ENCODE measurements at places on chromosomes 12 and 14.

GRCh38 chr14:99252940-99253868 lies 18.8 kb downstream of the BCL11B start:
- no peak for DNase-seq

- DNase-seq, result no peak
These were observed 8.0 kb downstream of the GALNT4 start for GRCh38 chr12:89516633-89517032.

GRCh38 chr14:103641161-103641560 lies 12.2 kb downstream of the KLC1 start:
- no peak for DNase-seq

DNA sequence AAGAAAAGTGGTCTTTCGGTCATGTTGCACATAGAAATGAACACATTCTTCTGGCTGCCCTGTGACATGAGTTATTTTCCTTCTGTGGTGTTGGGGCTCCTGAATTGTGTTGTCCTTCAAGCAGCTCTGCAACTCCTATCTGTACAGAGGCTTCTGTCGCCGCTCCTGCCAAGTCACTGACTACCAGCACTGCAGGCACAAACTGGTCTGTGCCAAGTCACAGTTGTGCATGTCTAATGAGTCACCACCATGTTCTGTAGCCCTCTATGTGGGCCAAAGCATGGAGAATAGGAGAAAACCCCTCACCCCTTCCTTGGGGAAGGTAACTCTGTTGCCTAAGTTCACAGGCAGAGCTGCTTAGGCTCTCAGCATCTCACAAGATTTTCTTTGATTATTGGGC lies 283.3 kb downstream of the RPL10L start:
- peak; percentile 16 for DNase-seq

GRCh38 chr14:75533791-75534555 lies 11.7 kb downstream of the BATF start:
- DNase-seq, result no peak

- DNase-seq, result no peak
These were observed 98.3 kb downstream of the UNC79 start for GRCh38 chr14:93528884-93529558.

DNA sequence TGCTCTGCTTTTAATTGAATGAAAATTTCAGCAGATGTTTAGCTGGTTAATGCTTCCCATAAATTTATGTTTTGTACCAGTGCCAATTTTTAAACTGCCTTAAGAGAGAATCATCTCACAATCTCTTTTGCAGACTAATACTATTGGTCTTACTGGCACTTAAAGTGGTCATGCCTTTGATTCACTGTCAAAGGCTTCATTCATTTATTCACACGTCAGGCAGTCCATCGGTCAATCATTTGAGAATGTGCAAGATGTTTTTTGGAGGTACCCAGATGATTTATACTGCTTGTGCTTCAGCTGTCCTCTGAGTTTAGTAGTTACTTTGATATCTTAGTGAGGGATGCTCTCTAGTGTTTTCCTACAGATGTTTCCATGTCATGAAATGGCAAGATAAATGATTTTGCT lies 83.4 kb downstream of the NAV3 start:
- DNase-seq, result no peak

GRCh38 chr14:68741839-68742470 lies 50.9 kb downstream of the ZFP36L1 start:
- DNase-seq, result no peak

GRCh38 chr14:48853159-48853558 lies 733.0 kb downstream of the RPS29 start:
- no peak for DNase-seq

DNA sequence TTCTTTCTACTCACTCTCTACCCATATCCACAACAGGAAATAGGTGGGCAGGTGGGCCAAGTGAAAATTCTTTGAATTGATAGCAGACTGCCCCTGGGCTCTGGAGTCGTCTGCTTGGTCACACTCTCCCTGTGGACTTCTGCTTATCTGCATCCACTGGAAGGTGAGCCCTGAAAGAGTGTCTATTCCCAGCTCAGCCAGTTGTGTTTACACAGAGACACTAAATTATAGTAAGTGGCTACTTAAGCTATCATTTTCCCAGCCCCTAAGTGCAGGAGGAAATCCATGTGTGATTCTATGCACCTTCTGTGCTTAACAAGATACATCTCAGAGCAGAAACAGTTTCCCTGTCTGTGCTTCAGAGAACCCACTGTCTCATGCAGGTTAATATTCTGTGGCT lies 338.4 kb downstream of the FUT8 start:
- DNase-seq, result peak; percentile 48

DNA sequence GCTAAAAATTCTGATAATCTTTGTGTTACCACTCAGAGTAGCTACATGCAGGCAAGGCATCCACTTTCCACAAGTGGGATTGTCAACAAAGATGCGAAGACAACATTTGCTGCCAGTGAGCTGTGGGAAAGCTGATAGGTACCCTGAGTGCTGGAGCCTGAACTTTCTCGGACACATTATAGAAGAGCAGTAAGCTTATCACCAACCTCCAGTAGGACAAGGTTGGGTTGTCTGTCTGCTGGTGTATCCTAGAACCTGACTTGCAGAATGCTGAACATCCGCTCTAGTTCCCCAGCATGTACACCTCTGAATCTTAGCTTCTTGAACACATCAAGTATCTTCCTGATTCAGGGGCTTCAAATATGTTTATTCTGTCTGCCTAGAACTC lies 103.8 kb upstream of the PPM1H start:
- no peak for DNase-seq

GRCh38 chr14:99598774-99599173 lies 5.2 kb downstream of the CCDC85C start:
- DNase-seq, result no peak

DNA sequence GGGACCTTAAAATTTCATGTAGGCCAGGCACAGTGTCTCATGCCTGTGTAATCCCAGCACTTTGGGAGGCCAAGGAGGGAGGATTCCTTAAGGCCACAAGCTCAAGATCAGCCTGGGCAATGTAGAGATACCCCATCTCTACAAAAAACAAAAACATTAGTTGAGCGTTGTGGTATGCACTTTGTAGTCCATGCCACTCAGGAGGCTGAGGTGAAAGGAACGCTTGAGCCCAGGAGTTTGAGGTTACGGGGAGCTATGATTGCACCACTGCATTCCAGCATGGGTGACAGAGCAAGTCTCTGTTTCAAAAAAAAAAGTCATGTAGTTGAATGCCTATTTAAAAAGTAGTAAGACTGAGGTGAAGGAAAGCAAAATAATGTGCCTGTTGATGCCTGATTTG lies 83.5 kb downstream of the TTC6 start:
- DNase-seq, result no peak

GRCh38 chr12:6120796-6121473 lies 3.5 kb downstream of the VWF start:
- no peak for DNase-seq

DNA sequence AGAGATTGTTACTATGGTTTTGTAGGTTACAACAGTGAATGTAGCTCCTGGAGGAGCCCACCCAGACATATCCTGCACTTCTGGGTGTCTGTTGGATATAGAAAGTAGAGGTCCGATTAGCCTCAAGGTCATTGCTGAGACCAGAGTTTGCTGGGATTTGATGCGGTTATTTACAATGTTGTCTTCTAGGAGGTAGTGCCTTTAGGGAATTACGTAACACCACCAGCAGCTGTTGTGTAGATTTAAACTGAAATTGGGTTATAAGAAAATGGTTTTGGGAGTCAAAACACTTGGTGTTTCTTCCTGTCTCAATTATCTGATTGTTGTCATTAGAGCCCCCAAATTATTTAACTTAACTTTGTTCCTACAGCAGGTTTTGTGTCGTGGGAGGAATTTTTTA lies 225.3 kb upstream of the PELI2 start:
- no peak for DNase-seq

DNA sequence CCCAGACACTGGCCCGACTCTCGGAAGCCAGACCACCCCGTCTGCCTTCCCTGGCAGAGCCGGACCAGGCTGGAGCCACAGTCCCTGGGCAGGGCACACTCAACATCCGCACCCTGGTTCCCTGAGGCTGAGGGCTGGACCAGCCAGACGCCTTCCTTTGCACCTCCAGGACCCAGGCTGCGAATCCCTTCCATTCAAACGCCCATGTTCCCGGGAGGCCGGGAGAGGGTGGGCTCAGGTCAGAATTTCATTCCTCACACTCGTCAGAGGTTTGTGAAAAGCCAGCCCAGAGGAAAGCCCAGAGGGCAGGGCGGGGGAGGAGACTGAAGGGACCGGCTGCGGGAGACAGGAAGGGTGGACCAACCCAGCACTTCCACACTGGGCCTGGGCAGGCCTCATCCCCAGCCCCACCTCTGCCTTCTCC lies 58.7 kb downstream of the LRRC74A start:
- DNase-seq, result no peak
